ENCODE measurements at places on chromosomes 5 and 9.

DNA sequence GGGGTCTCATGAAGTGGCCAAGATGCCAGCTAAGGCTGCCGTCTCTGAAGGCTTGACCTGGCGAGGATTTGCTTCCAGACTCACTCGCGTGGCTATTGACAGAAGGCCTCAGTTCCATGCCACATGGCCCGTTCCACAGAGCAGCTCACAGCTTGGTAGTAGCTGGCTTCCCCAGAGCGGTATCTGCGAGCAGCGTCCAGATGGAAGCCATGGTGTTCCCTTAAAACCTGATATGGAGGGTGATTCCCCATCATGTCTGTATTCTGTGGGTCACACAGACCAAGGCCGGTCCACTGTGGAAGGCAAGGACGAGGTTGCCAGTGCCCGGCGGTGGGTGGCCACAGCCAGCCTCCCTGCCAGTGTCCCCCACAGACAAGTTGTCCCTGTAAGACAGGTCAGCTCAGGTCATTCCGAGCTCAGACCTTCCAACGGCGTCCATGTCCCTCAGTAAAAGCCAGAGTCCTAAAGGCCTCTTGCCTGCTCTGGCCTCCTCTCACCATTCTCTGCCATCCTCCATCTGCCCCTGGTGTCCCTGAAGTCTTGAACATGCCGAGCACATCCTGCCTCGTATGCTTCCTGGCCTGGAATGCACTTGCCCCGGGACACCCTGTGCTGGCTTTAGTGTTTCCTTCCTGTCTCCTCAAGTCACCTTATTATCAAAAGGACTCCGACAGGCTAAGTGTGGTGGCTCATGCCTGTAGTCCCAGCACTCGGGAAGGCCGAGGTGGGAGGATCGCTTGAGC is 61.3 kb upstream of the LRRTM2 start:
- DNase-seq: no peak

- DNase-seq: no peak
Observed at GRCh38 chr9:108727580-108728111, 128.1 kb downstream of the ACTL7B start.

DNA sequence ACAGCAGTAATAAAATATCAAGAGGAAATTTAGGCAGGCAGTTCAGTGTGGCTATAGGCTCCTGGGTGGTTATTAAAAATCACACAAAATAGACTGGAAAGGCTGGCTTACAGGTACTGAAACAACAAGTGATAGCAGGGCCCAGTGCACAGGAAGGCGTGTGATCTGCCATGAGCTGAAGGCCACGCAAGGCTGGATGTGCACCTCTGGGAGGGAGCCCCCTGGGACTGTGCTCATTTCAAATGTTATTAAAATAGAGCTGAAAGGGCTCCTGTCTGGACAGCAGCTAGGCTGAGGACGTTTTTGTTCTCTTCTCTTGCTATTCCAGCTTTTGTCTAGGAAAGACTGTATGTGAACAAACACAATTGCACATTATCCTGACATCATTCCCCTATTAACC is 324.3 kb upstream of the RFX3 start:
- DNase-seq: no peak

- DNase-seq: no peak
Observed at GRCh38 chr9:114737118-114737517, 55.1 kb upstream of the TEX48 start.

GRCh38 chr5:158727771-158728311 is 371.9 kb downstream of the EBF1 start:
- no peak for DNase-seq

- DNase-seq: no peak
Observed at GRCh38 chr5:111454776-111455175, 57.6 kb downstream of the STARD4 start.

GRCh38 chr5:179387151-179388110 is 42.2 kb upstream of the ADAMTS2 start:
- DNase-seq: no peak

DNA sequence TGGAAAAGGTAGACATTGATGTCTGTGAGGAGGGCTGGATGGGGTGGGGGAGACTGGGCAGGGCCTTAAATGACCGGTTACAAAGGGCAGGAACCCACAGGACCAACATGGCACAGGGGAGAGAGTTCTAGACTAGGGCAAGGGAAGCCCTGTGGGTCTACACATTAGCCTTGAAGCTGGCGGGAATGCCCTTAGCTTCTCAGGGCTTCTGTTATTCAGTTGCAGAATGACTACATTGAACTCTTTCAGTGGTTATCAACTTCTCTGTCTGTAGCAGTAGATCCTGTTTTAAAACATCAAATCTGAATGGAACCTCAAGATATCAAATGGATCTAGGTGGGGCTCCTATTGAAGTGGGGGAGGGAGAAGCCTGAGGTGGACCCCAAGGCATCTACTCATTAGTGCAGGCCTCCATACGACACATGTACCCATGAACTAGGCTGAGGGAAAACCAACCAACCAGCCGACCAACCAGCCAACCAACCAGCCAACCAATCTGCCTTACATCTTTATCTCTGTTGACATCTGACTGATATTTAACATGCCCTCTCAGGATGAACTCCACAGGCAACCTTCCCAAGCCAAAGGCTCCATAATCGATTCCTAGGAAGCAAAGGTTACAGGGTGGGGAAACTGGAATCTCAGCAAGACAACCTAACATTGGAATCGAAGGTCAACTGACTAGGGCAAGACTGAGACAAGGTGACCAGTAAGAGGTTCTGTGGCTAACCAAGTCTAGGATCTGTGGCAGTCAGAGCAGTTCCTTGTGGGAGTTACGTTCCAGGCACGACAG is 48.3 kb downstream of the DAP start:
- DNase-seq: no peak

- no peak for DNase-seq
Observed at GRCh38 chr5:115589043-115589442, 13.2 kb downstream of the TICAM2 start.

- DNase-seq: no peak
Observed at GRCh38 chr9:113659039-113659438, 195.5 kb downstream of the RGS3 start.

DNA sequence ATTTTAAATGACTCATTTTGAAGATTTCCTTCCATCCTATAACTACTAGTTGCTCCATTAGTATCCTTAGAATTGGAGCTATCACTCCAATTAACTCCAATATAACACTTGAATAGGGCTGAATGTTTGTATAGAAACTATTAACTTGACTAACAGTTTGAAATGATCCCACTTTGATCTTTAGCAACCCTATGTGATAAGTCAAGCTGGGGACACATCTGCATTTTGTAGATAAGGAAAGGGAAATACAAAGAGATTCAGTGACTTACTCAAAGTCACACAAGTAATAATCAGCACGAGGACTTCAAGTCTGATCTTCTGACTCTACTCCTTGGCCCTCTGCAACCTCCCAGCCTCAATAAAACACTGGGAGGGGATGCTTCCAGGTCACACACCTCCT is 101.1 kb downstream of the TMEM215 start:
- no peak for DNase-seq

DNA sequence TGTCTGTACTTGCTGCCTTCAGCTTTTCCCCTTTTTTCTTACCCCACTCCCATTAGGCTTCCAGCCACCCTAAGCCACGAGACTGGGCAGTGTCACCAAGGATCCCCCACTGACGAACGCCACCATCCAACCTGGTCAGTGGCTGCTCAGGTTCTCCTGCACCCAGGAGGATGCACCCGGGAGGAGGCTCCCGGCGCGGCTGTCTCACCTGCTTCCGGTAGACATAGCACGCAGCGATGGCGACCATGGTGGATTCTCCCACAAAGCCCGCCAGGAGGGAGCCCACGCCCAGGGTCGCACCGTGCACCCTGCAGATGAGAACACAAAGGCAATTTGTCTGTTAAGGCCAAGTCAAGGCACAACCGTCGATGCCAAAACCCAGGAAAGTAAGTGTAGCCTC is 48.1 kb downstream of the OTULIN start:
- no peak for DNase-seq

DNA sequence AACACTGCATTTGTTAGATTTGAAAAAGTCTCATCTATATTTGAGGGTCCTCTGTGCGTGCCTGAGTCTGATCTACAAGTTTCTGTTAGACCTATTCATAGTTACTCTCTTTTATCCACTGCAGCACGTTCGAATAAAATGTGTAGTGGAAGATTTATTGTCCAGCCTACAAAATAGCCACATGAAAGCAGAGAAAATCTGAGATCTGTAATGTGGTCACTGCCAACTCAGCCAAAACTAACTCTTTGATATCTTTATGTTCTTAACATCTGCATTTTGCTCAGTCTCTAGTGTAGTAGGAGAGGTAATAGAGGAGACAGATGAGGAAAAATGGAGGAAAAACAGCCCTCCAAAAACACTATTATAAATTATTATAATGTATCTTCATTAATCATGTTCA is 354.0 kb downstream of the NPR3 start:
- no peak for DNase-seq

Data from cortex of kidney (tissue), 1 donor.